ENCODE measurements at places on chromosomes 13 and 19. TPM values are rescaled to one million over a fixed set of nuclear protein-coding genes. Genes with fewer than 3 reads are reported as not detected.

GRCh38 chr19:21314676-21315075 lies 14.5 kb downstream of the ZNF708 start:
- H3K27me3 ChIP-seq = no peaks in the 10 kb centered on the region
- no peak for DNase-seq
- H3K36me3 ChIP-seq = no peaks in the 10 kb centered on the region
- H3K4me1 ChIP-seq = no peaks in the 10 kb centered on the region
- H3K4me3 ChIP-seq = no peak overlapping the region
- no peak overlapping the region for H3K27ac ChIP-seq

DNA sequence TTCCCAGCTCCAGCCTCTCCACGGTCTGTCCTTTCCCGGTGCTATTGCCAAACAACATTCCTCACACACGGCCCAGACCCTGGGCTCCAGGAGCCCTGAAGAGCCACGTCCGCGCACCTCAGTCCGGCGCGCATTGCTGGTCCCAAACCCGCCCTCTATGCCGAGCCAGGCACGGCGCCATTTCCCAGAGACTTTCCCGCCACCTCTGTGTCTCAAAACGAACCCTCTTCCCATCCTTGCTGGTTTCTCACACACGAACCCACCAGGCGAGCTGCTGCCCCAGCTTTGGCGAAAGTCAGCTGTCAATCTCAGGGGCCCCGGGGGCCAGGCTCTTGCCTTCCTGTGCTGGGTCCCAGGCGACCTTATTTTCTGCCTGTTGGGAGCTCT lies 28.0 kb upstream of the F7 start:
- H3K4me1 ChIP-seq = no peaks in the 10 kb centered on the region
- DNase-seq = no peak
- H3K27ac ChIP-seq = no peak overlapping the region

DNA sequence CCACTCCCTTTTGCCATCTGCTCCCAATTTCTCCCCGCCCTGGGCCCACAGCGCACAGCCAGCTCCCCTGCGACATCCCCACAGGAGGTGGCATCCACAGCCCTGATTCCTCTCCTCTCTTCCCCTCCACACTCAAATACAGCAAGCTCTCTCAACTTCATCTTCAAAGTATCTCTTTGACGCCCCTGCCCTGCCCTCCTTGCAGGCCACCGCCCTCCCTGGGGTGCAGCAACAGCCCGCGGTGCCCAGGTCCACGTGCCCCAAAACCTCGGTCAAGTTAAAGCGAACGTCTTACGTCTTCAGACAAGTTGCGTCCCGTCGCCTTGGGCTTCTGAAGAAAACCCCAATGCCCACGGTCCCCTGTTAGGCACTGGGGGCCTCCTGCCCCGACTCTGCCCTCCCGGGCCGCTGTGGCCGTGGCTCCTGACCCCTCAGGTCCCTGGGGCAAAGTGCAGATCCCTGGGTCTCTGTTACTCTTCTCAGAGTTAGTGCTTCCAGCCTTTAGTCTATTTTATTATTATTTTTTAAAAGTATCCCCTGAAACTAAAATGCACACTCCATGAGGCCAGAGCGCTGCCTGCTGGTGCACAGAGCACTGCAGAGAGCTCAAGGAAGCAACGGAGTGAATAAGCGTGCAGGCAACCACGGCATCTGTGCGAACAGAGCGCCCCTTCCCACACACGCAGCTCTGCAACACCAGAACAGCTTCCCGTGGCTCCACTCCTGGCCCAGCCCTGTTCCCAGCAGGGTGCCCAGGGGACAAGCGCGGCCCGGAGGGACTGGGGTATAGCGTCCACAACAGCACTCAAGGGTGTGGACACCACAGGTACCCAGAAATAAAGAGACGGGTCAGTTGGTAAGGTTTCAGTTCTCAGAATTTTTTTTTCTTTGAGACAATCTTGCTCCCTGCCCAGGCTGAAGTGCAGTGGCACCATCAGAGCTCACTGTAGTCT lies 26.4 kb downstream of the IL17D start:
- no peaks in the 10 kb centered on the region for H3K27me3 ChIP-seq
- no peak for DNase-seq
- H3K27ac ChIP-seq = no peak overlapping the region
- no peak overlapping the region for H3K4me3 ChIP-seq
- H3K36me3 ChIP-seq = no peaks in the 10 kb centered on the region
- no peaks in the 10 kb centered on the region for H3K4me1 ChIP-seq

GRCh38 chr13:51619614-51620013 lies 35.4 kb downstream of the WDFY2 start:
- no peak overlapping the region for H3K4me3 ChIP-seq
- no peaks in the 10 kb centered on the region for H3K27me3 ChIP-seq
- H3K36me3 ChIP-seq = no peaks in the 10 kb centered on the region
- peaks cover 9% of the 10 kb centered on the region for H3K4me1 ChIP-seq
- DNase-seq = no peak
- H3K27ac ChIP-seq = no peak overlapping the region

GRCh38 chr13:48302871-48303358 lies 636 bp upstream of the RB1 start:
- peak overlapping the region; percentile 87 for H3K4me3 ChIP-seq
- no peaks in the 10 kb centered on the region for H3K36me3 ChIP-seq
- no peaks in the 10 kb centered on the region for H3K27me3 ChIP-seq
- H3K27ac ChIP-seq = peak overlapping the region; percentile 88

- H3K36me3 ChIP-seq = no peaks in the 10 kb centered on the region
- no peak overlapping the region for H3K27ac ChIP-seq
- H3K27me3 ChIP-seq = no peaks in the 10 kb centered on the region
Measured at GRCh38 chr13:79516595-79516994, 35.6 kb downstream of the NDFIP2 start.

DNA sequence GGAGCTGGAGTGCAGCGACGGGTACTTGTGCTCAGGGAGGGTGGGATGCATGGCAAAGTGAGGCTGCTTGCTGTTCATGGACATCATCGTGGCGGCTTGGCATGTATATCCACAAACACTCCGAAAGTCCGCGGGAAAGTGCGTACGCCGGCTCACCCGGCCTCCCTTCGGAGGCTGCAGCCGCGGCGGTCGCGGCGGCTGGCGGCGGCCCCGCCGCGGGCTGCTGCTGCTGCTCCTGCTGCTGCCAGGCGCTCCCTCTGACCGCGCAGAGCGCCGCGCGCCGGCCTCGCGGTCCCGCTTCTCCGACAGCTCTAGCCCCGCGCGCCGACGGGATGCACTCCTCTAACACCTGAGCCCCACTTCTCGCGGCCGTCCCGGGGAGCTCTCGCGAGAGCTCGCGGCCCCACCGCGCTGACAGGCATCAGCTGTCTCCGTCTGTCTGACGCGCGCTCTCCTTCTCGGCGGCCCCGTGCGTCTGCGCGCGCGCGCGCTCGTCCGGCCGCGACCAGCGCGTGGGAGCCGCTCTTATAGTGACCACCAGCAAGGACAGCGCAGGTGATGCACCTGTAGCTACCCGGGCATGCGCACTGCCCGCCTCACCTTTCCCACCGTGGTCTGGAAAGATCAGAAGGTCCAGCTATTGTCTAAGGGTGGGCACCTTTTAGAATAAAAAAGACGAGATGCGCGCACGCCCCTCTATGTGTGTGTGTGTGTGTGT lies at the start of gene POU4F1:
Gene POU4F1, minus strand, starts transcription at position 313 of the 718 bp plus-strand sequence. Its CDS starts 226 bp downstream, at position 87.
- H3K27me3 ChIP-seq = peaks cover 56% of the 10 kb centered on the region
- no peak within 1 kb of the TSS for H3K27ac ChIP-seq
- peak; percentile 19 for DNase-seq
- H3K4me3 ChIP-seq = peak within 1 kb of the TSS; percentile 58
- no peaks in the 10 kb centered on the region for H3K36me3 ChIP-seq

DNA sequence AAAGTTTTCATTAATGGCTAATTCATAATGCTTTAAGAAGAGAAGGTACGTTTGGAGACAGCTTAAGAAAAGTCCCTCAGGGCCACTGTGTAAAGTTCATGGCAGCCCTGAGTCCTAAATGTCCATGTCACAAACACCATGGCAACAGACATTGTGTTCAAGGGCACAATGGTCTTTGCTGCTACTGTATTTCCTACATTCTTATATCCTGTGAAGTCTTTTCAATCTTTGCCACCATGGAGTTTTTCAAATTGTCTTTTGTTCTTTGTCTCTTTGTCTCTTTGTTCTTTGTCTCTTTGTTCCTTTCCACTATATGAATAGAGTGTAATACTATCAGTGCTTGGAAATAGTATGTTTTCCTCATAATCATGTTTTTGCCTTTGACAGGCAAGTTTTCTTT lies 178.8 kb downstream of the VWA8 start:
- no peaks in the 10 kb centered on the region for H3K36me3 ChIP-seq
- H3K27me3 ChIP-seq = no peaks in the 10 kb centered on the region
- no peak for DNase-seq
- no peak overlapping the region for H3K27ac ChIP-seq
- no peaks in the 10 kb centered on the region for H3K4me1 ChIP-seq

GRCh38 chr13:36163809-36164308 lies 32.7 kb upstream of the DCLK1 start:
- no peak overlapping the region for H3K27ac ChIP-seq
- no peaks in the 10 kb centered on the region for H3K36me3 ChIP-seq

ZNF784 gene
- 5.2 TPM for total RNA-seq

AMER2 gene
- 0.35 TPM for total RNA-seq

ZSCAN4 gene
- total RNA-seq = not detected

C1QTNF9B gene
- not detected for total RNA-seq

C5AR2 gene
- not detected for total RNA-seq

ETHE1 gene
- 67.4 TPM for total RNA-seq

TLE2 gene
- 0.21 TPM for total RNA-seq

ZNF561 gene
- 17.7 TPM for total RNA-seq

Measured in GM12878 (cell line).